CD14-positive monocyte (primary cell): ENCODE measurements at places on chromosomes 1 and 21.

GRCh38 chr1:162003061-162003829 lies 20.4 kb downstream of the OLFML2B start:
- DNase-seq: peak; percentile 56

- no peak for DNase-seq
Measured at GRCh38 chr1:158101927-158102326, 78.8 kb upstream of the CD1D start.

- no peak for DNase-seq
Measured at GRCh38 chr1:234773936-234774677, 164.1 kb upstream of the IRF2BP2 start.

- no peak for DNase-seq
Measured at GRCh38 chr1:157077394-157077793, 22.2 kb downstream of the ETV3L start.

- peak; percentile 84 for DNase-seq
Measured at GRCh38 chr1:245258271-245258920, 103.6 kb downstream of the KIF26B start.

DNA sequence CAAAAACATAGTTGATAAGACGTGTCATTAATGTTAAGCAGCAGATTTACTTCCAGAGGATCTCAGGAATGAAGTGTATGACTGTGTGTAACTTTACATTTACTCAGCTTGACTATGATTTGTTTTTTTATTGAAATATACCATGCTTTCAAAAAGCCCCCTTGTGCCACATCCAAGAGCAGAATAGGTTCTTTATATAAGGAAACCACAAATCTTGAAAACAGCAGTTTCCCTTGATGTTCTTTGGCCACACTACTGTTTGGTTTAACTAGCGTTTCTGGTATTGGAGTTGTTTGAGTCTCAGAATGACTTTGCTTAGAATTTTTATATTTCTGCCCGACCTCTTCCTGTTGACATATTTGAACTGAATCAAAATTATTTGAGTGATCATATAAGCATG lies 25.0 kb downstream of the LRRC8C start:
- no peak for DNase-seq

- DNase-seq: no peak
Measured at GRCh38 chr1:157025856-157026255, 19.7 kb downstream of the ARHGEF11 start.

DNA sequence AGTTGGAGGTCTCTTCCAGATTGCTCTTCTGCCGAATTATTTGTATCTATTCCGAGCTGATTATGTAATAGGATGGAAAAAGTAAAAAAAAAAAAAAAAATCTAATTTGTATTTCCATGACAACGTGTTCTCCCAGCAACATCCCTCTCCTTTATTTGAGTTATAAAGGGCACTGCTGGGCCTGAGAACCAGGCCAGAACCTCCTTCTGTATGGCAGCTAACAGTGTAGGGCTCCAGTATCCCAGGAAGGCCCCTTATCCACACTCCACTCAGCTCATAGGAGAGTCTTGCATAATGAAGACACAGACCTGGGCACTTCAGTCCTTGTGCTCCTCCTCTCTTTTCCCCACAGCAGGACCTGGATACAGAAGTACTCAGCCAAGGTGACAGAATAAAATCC lies 3.7 kb upstream of the IPO9 start:
- DNase-seq: no peak

DNA sequence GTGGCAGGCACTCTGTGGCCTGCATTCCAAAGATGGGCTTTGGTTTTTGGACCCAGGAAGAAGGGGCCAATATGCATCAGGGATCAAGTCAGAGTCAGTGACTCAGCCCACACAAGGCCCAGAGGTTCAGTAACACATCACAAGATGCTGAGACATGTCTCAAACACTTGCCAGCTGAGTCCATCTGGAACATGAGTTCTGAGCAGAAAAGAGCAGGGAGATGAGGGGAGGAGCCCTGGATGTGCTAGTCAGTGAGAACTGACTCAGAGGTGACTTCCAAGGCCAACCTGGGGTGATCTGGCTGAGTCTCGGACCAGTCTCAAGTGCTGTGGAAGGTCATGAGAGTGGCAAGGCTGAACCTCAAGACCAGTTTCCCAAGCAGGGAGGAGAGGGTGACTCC lies 150.1 kb downstream of the CDC7 start:
- DNase-seq: no peak

DNA sequence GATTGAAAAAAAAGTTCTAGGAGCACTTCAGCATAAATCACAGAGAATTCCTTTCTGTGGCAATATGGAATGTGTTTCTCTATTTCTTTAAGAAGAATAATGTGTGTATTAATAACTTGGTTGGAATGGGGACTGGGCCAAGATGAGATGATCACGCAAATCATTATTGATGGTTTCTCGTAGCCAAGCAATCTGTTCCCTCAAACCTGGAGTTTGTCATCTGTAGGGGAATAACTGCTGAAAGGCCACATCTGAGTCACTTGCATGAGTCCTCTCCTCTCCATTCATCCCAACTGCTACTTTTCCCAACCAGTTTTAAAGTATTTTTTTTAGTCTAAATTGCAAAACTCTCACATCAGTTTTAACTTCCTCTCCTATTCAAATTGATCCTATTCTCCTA lies 480.4 kb downstream of the PLPP3 start:
- no peak for DNase-seq

DNA sequence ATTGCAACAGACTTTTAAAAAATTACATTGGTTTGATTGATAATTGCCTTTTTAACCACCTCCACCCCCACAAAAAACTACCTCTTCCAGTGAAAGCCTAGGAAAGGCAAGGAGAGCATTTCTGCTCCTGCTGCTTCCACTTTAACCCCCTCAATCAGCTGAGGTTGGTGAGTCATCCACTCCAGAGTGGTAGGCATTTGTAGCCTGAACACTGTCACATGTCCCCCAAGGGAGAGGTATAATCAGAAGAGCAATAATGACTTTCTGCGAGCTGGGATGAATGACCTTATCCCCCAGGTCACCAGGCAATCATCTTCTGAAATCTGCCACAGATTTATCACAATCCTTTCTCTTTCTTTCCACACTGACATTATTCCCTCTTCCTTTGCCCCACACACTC lies 126.6 kb upstream of the CAMK1G start:
- no peak for DNase-seq

DNA sequence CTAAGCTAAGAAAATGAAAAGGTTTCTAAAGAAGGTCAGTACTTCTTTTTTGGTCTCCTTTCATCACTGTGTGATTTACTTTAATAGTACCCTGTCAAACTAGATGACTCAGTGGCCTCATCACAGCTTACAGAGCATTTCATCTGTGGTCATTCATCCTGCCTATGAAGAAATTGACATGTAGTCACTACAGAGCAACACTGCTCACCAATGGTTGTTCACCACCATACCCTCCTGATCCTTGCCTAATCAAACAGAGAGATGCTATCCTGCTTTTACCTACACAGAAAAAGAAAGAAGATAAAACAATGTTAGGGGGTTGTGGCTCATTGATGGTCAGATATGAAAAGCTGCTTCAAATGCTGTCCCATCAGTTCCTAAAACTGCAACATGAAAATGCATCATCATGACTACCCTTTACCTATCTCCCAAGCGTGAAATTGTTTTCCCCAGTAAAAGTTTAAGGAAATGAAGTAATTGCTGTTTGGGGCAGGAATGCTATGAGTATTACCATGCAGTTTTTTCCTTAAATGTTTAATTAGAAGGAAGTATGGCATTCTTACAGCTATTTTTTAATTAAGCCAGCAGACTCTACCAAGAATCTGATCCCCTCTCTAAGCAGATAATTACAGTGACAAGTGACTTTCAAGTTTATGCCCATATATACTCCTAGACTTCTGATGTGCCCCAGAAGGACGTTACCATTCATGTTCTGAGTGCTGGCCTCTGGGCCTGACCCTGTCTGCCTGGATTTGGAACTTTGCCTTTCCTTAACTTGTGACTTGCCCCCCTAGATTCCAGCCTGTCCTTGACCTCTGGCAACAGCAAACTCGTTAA lies 46.1 kb upstream of the FBXO28 start:
- no peak for DNase-seq

DNA sequence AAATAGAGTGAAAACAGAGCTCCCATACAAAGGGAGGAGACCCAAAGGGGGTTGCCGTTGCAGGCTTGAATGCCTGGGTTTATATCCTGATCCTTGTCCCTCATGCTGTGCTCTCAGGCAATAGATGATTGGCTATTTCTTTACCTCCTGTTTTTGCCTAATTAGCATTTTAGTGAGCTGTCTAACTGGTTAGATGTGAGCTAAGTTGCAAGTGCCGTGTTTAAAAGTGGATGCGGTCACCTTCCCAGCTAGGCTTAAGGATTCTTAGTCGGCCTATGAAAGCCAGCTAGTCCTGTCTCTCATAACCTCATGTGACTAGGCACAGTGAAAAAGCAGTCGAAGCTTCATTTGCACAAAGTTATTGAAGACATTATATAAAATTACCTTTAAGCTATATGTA lies 356.7 kb upstream of the TMPRSS15 start:
- DNase-seq: no peak

DNA sequence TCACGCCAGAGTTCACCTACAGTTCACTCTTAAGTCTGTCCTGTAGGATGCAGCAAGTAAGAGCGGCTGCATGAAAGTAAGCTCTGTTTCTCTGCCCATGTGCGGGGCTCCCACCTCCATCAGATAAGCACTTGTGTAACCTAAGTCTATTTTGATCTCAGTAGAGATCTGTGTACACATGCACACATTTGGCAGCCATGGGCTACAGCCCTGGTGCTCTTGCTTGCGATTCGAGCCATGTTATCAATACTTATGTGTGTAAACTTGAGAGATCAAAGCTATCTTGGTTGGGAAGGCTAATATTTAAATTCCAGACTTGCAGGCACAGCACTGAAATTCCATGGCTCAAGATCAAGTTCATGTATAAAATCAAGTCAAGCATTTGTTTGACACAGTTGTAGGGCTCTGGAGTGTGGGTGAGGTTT lies 244.7 kb upstream of the FGGY start:
- no peak for DNase-seq

DNA sequence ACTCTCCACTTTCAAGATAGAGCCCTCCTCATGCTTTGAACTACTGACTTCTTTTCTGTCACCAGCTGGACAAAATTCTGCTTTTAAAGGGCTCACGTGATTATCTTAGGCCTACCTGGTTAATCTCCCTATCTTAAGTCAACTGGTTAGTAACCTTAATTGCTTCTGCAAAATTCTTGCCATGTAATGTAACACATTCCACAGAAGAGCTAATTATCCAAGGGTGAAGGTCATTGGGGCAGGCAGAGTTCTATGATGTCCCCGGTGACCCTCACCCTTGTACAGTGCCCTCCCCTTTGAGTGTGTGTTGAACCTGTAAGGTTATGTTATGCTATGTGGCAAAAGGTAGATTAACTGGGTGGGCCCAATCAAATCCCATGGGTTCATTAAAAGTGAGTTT lies 25.2 kb upstream of the FOXE3 start:
- no peak for DNase-seq

- no peak for DNase-seq
Measured at GRCh38 chr1:81559662-81560350, 240.9 kb upstream of the ADGRL2 start.

- no peak for DNase-seq
Measured at GRCh38 chr21:15430023-15430422, 299.8 kb upstream of the USP25 start.
